MV-4-11 (cell line): ENCODE measurements at places on chromosomes 6 and 20.
A peak's percentile ranks its signal among the peaks of the same experiment; 100 is the strongest.

DNA sequence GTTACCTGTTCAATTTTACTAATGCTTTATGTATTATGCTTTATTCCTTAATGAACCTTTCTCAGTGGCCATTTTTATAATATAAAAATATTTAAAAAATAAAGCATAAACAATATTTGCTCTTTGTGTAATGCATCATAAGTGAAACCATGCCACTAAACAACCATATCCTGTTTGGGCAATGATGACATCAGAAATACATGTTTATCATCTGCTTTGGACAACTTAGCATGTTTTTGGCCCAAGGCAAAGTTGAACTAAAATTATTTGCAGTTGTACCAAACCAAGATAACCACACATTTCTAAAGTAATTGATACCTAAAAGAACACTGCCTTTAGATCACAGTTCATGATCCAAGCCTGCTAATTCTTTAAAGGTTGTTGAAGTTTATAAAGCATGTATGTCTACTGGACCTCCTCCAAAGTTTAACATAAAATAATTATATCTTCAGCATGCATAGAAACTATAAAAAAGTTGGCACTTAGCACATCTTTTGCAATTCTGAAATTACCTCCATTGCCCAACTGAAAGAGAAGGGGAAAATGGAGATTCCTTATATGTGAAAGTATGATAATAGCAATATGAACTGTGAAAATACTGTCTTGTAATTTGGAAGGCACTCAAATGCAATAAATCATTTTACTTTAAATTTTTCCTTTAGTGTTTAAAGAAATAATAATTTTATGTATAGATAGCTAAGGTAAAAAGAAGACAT, 325.6 kb upstream of the RUNX2 start:
- no peak for DNase-seq

DNA sequence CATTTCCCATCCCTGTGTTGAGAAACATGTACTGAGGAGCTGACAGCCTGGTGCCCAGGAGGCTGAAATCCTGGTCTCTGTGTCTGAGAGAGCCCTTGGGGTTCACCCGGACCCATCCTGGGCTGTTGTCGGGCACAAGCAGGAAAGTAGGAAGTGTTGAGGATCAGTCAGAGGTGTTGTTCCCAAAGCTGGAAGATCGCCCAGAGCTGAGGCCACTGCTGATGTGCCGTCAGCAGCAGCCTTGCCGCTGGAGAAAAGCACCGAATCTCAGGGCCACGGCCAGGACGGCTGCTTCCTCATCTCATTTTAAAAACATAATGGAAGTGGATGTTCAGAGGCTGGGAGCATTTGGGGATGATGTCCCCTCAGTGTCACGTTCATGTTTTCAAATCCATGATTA, 218.5 kb downstream of the UST start:
- no peak for DNase-seq

DNA sequence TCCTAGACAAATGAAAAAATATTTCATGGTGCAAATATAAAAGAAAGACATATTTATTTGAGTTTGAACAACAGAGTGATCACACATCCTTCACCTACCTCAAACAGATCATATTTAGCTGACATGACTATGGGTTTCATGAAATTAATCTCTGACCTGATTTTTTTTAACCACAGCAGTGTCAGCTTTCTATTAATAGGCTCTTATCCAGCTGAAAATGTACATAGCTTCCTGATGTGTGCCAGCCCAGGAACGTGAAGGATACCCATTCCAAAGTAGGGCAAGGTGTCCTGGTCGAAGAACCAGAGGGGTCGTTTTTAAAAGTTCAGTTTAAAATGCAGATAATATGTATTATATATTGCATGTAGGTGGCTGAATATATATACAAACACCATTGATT, 19.8 kb downstream of the TRDN start:
- no peak for DNase-seq

- DNase-seq = no peak
Measured at GRCh38 chr6:36716476-36717093, 19.0 kb downstream of the RAB44 start.

DNA sequence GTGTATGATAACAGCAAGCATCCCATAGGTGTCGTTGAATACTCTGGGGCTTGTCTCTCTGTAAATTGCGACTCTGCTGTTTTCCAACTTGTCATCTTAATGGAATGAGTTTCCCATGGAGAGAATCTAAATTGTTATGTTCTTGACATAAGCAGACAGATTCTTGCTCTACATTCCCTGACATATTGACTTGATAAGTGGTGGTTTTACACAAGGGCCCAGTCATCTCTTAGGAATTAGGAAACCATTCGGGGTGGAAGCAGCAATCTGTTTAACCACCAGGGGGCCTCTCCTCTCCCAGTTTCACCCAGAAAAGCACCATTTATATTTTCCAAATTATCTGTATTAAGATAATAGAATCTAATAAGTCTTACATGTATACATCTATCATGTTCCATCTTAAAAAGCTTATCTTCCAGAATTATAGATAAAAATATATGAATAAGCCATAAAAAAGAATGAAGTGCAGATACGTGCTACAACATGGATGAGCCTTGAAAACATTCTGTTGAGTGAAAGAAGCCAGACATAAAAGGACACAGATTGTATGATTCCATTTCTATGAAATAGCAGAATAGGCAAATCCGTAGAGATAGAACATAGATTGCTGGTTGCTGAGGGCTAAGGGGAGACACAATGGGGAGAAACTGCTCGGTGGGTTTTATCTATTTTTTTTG, 23.1 kb upstream of the MROH8 start:
- peak; percentile 53 for DNase-seq

GRCh38 chr20:10316582-10316981, 98.0 kb downstream of the SNAP25 start:
- peak; percentile 7 for DNase-seq

DNA sequence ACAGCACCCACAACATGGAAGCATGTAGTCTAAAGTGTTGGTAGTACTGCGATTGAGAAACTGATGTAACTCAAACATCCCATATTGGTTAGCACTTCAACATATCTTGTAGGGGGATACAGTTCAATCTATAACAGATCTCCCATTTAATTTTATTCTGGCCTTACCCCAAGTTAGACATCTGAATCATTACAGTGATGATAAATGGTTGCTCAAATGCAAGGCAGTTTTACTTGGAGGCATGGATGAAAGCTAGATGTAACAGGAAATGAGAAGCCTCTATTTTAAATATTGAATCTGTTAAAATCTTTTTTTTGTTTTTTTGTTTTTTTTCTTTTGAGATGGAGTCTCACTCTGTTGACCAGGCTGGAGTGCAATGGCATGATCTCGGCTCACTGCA, 44.2 kb upstream of the FAM50B start:
- no peak for DNase-seq

- no peak for DNase-seq
Measured at GRCh38 chr20:8639112-8639778, 429.6 kb upstream of the PLCB4 start.

DNA sequence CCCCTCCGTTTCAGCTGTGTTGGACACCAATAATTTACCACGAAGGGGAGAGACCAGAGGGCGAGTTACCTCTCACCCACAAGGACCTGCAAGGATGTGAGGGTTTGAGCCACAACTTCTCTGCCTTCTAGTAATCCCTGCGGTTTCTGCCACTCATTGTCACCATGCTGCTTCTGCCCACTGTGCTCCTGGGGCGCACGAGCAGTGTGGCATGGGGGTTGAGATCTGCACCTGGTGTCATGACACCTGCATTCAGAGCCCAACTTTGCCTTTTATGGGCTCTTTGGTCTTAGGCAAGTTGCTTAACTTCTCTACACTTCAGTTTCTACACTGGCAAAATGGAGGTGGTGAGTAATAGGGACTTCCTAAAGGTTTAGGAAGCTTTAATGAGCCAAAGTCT, 84.9 kb downstream of the SOBP start:
- DNase-seq = no peak

DNA sequence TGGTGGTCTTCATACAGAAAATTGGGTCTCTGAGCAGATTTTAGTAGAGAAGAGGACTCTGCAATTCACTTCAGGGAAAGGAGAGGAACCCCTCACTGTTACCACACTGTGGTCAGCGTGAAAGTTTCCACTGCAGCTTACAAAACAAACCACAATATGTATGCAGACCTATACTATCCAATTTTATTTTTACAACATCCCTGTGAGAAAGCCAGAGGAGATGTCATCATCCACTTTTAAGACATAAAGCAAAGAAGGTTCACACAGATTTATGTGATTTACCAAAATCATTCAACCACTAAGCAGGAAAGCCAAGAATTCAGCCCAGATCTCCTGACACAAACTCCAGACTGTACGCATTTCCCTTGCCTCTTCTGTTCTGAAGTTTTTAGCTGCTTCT, 442.4 kb downstream of the FRK start:
- DNase-seq = peak; percentile 53

GRCh38 chr6:169931261-169931660, 179.8 kb downstream of the ERMARD start:
- no peak for DNase-seq

DNA sequence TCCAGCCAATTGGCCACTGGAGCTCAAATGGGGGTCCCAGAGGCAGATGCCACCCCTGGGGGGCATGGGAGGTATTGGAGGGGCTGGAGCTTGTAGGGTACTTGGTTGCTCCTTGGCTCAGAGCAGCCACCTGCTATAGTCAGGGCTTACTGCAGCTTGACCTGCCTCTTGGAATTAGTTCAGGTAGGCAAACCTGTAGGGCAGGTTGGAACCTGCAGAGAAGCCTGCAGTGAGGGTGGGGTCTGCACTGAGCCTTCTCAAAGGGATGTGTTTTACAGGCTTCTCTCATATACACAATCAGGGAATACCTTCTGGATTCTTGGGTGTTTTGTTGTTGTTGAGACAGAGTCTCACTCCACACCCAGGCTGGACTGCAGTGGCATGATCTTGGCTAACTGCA, 94.2 kb upstream of the MYL9 start:
- DNase-seq = no peak

GRCh38 chr6:43738877-43739641, 31.0 kb upstream of the VEGFA start:
- no peak for DNase-seq

- DNase-seq = peak; percentile 53
Measured at GRCh38 chr6:169589699-169590257, 112.1 kb downstream of the WDR27 start.

DNA sequence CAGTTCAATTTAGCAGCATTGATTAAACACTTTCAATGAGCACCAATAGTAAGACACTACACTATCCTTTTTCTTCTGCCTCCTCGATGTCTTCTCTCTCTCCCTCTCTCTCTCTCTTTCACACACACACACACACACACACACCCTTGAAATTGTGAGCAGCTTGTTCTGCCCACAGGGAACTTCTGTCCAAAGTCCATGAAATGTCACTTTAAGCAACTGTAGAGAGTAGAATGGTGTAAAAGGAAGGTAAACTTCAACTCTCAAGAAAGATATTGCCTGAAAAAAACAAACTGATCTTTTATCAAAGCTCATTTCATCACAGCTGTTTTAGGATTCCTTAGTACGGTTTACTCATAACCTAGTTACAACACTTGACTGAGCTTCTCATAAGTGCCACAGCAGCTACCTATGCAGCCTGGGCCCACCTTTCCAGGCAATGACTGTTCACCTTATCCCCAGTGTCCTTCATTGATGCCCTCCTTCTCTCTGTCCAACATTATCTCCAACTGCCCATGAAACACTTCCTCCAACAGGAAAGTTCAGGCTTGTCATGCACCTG, 107.0 kb downstream of the TNFRSF21 start:
- no peak for DNase-seq

GRCh38 chr6:116969211-116969863, 92.3 kb downstream of the RFX6 start:
- DNase-seq = peak; percentile 54

DNA sequence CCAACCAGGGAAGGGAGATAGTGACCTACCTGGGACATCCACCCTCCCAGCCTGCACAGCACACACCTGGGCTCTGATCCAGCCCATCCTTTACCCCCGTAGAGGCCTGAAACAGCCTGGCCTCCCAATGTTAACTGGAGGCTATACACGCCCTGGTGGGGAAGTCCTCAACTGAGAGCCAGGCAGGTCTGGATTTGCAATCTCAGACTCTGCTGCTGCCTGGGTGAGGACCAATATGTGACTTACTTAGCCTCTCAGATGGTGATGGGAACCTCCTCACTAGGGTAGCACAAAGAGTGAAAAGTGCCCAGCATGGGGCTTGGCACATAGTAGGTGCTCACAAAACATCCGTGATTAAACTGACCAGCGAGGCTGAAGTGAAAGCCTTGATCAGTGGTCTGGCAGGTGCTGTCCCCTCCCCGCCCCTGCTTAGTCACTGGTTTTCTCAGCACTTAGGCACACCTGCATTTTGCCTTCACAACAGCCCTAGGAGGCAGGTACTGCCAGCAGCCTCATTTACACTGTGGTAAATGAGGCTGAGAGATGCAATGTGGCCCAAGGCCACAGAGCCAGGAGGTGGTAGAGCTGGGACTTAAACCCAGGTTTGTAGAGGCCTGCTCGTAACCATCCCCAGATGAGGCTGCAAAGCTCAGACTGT, 12.4 kb downstream of the PEDS1 start:
- no peak for DNase-seq

GRCh38 chr6:155317186-155317585, 2.9 kb upstream of the TFB1M start:
- DNase-seq = no peak

DNA sequence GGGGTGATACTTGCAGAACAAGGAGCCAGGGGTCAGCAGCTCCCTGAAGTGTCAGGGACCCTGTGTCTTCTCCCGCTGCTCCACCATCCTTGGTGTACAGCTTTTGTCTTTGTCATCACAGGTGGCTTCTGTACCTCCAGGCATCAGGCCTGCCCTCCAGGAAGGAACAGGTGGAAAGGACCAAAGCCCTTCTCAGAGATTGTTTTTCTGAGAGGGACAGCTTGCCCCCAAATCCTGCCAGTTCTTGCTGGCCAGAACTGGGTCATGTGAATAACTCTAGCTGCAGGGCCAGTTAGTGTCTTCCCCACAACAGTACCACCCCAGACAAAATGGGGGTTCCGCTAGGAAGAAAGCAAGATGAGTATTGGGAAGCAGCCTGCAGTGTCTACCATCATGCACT, 31.4 kb downstream of the SNPH start:
- DNase-seq = no peak

DNA sequence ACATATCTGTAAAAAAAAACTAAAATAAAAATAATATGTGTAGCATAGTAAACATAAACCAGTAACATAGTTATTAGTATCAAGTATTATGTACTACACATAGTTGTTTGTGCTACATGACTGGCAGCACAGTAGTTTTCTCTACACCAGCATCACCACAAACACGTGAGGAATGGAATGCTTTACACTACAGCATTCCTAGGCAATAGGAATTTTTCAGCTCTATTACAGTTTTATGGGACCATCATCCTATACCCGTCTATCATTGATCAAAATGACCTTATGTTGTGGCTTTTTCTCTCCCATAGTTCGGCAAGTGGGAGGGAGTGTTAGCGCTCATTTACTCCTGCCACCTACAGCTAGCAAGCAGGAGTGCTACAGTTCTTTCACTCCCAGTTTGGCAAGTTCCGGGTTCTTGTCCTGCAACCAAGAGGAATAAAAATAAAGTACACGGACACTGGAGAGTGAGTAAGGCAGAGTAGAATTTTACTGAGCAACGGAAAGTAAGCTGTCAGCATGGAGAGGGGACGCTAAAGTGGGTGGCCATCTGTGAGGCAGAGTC, 196.8 kb upstream of the HSF2 start:
- DNase-seq = no peak

- no peak for DNase-seq
Measured at GRCh38 chr6:3650076-3650958, 101.2 kb downstream of the PXDC1 start.

GRCh38 chr20:63980317-63980805, 571 bp upstream of the PRPF6 start:
- DNase-seq = peak; percentile 77
